ENCODE measurements at places on chromosomes 5 and 9.
A peak's percentile ranks its signal among the peaks of the same experiment; 100 is the strongest.

DNA sequence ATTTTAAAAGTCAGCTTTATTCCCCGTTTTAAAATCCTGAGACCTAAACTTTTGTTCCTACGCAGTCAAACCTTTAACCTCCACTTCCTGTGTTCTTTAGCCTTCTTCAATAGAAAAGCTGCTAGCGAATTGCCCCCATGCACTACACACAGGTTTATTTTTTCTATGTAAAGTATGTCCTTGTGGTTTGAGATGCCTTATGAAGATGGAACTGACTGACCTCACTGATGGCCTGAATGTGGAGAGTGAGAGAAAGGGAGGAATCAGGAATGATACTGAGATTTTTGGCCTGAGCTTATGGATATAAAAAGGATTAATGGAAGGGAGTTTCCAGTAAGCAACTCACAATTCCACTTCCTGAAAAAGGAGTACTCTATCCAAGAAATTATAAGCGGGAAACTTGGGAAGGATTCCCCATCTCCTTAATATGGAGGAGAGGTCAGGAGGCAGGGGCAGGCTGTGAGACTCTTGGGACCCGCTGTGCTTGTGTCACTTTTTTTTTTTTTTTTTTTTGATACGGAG is 89.5 kb downstream of the UGCG start:
- no peak for DNase-seq

- no peak for DNase-seq
These were observed 3.9 kb downstream of the EXOC3 start for GRCh38 chr5:446883-447263.

GRCh38 chr9:121783521-121784507 is 132.4 kb downstream of the DAB2IP start:
- no peak for DNase-seq

GRCh38 chr9:19551124-19551929 is 142.5 kb downstream of the ACER2 start:
- DNase-seq: peak; percentile 51

- DNase-seq: no peak
These were observed 79.1 kb upstream of the ITGA2 start for GRCh38 chr5:52910071-52910470.

DNA sequence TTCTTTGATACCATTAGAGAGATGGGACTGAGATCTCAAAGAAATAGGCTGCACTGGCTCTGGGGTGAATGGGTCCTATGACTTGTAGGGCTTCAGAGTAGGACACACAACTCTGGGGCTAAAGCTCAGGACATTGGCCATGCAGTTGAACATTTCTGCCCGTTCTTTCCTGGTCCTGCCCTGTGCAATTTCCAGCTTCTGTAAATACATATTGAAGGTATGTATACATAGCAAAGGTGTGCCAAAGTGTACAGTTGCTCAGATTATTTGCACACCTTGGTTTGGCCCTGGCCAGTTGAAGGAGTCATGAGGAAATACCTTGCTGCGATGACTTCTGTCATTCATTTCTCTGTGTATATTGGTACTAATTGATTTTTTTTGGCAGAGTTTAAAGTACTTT is 52.8 kb upstream of the TAF11L2 start:
- no peak for DNase-seq

DNA sequence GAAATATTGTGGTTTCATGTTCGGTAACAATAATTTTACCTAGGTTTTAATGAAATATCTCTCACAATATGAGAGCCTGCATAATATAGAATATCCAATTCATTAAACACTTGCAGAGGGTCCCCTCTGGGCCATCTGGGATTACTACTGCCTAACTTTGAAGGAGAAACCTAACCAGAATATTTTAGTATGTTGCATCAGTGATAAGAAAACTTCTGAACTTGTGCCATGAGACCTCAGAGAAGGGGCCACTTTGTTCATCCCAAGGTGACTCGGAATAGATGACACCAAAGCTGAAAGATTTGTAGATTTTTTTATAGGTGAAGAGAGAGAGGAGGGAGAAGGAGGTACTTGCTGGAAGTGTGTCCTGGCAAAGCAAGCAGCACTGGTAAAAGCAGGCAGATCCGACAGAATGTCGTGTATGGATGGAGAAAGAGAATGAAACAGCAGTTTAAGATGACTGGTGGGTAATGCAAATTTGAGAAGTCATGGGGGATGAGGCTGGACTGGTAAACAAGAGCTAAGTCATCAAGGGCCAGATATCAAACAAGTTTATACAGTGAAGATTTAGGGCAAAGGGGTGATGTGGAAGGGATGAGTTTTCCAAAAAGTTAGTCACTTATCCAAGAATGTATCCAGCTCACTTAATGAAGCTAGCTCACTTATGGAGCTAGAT is 372.3 kb downstream of the ADGRV1 start:
- no peak for DNase-seq

- no peak for DNase-seq
These were observed 4.8 kb downstream of the NR3C1 start for GRCh38 chr5:143398451-143399237.

GRCh38 chr9:122837266-122837850 is 9.0 kb upstream of the PDCL start:
- no peak for DNase-seq

DNA sequence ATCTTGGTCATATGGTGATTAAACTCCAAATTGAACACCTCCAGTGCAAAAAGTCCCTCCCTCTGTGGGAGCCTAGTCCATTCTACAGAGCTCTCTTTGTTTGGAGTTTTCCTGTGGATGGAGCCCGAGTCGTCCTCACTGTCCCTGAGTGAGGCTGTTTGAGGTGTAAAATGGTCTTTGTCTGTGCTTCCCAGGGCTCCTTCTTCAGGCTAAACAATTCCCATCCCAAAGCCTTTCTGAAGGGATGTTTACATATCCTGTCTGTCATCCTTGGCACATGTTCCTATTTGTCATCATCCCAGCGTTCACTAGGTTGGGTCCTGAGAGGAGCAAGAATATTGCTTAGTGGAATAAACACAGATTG is 68.9 kb downstream of the COL27A1 start:
- no peak for DNase-seq

All from H1 (cell line).